Stimulated activated CD8-positive, alpha-beta memory T cell treated with anti-CD3 and anti-CD28 coated beads, Interleukin-4, amount 100 ng/mL, for 1 hour (primary cell): ENCODE measurements at places on chromosomes 11 and 22.

GRCh38 chr11:78768345-78768744, 193.7 kb upstream of the NARS2 start:
- no peak for DNase-seq

DNA sequence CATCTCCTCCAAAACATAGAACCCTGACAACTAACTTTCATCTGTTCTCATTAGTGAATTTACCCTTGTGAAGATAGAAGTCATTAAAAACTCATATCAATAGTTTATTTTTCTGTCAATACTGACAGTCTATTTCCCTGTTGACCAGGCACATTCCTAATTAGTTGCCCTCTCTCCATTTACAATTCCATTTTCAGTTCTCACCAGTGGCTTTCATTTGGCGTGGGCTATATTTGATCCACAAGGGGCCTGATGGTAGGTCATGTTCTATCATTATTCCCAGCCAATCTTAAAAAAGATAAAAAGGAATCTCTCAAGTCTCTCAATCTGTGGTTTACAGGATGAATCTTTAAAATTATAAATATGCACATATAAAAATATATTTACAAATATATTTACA, 3.9 kb upstream of the AKIP1 start:
- DNase-seq, result no peak

DNA sequence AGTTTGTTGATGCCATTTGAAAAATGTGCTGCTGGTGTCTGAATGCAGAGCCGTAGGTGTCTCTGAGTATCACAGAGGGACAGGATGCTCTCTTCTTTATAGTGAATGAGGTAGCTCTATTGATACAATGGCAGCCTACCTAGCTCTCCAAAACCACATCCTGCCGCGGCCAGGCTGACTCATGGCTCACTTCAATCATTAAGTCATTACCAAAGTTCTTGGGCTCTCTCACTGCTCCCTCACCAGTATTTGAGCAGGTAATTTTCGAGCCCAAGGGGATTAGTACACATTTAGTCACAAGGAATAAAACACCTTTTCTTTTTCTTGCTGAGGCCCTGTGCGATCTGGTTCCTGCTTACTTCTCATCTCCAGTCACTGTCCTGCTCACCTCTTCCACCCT, 509.0 kb upstream of the LARGE1 start:
- no peak for DNase-seq

- no peak for DNase-seq
Measured at GRCh38 chr22:31044262-31044861, 36.8 kb upstream of the SMTN start.

GRCh38 chr11:110897035-110897434, 184.8 kb upstream of the ARHGAP20 start:
- DNase-seq, result no peak

DNA sequence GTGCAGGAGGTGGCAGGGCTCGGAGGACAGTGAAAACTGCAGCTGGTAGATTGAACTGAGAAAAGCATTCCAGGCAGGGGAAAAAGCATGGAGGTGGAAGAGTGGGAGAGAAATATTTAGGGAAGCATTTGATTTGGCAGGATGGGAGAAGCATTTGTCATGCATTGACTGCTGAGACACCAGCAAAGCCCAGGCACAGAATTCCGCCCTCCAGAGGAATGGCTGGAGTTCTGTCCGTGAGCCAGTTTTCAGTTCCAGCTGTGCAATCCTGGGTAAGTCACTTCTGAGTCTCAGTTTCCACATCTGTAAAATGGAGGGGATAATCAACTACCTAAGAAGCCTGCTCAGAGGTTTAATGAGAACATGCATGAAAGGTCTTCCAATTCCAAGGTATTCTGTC, 4.3 kb upstream of the TSKU start:
- no peak for DNase-seq

DNA sequence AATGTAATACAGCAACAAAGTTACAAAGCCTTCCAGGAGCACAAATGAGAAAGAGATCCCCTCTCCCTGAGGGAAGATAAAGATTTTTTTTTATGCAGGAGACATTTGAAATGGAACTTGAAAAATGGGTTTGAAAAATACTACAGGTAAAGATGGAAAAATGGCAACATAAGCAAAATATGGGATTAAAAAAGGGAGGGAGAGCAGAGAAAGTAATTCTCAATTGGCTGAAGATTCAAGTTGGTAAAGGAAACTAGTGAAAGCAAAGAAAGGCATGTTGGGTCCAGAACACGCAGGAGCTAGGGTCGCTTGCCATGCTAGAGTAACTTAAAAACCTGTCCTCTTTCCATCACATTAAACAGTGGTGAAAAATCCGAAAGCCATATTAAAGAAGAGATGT, 1.5 kb downstream of the ZW10 start:
- no peak for DNase-seq

DNA sequence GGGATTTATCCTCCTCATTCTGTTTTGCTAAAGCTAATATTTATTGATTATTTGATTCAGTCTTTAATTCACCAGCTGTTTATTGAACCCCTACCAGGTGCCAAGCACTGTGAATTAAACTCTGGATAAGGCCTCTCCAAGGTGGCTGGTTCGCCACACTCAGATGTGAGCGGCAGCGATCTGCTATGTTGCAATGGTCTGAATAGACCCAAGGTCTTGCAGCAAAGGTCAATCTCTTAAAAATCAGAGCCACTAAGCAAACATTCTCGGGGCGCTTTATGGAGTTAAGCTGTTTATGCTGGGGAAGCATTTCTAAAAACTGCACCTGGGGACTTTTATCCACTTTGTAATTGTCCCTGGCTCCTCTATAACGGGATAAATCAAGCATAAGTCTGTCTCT, 10.5 kb upstream of the TSPAN18 start:
- no peak for DNase-seq

- DNase-seq, result no peak
Measured at GRCh38 chr22:44842417-44842816, 90.0 kb downstream of the ARHGAP8 start.

- no peak for DNase-seq
Measured at GRCh38 chr11:120717042-120717441, 205.5 kb downstream of the GRIK4 start.

GRCh38 chr22:31036671-31037550, 44.2 kb upstream of the SMTN start:
- no peak for DNase-seq

DNA sequence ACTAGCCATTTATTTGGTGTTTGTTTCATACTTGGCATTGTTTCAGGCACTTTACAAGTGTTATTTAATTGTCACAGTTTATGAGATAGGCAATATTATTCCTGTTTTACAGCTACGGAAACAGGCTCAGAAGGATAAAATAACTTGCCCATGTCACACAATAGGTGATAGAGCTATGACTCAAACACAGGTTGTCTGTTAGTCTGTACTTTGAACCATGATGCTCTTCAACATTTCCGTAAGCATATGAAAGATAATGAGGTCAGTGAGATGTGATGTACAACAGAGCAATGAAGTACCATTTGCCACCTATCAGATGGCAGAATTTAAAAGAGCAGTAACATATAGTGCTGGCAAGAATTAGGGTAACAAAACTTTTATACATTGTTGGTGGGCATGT, 15.3 kb downstream of the TUG1 start:
- DNase-seq, result no peak

DNA sequence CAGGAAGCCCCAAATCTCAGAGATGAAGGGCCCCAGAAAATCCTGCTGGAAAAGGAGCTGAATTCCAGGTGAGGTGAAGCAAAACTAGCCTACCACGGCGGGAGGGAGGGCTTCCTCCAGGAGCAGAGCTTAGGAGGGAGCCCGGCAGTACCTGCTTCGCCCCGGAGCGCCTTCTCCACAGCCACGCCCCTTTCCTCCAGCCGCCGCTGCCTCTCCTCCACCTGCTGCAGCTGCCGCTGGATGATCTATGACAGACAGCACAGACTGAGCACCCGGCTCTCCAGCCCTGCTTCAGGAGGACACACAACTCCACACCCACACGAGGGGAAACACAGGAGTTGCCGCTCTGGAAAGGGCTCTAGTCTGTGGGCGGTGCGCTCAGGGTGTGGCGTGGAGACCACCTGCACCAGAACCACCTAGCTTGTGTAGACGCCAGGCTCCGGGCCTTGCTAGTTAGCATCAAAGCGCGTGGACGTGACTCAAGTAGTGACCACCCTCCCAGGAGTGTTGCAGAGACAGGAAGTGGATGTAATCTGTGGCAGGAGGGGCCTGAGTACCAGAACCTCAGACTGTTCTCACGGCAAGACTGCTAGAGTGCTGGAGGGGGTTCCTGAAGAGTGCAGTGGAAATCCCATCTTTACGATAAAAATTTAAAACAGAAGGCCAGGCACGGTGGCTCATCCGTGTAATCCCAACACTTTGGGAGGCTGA, 34.6 kb upstream of the BID start:
- no peak for DNase-seq

DNA sequence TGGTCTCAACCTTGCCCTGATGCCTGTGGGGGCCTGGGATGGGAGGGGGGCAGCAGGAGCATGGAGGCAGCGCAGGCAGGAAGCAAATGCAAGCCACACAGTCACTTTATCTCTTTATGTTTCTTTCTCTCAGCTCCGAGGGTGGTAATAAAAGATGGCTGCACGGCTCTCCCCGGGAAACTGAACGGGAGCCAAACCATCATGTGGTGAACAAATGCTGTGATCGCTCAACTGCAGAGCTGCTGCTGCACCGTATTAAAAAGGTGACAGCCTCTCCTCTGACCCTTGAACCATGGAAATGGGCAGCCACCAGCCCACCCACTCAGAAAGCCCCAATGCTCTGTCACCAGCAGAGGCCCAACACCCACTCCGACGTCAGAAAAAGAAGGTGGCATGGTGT, 110.0 kb downstream of the TIMP3 start:
- DNase-seq, result no peak

DNA sequence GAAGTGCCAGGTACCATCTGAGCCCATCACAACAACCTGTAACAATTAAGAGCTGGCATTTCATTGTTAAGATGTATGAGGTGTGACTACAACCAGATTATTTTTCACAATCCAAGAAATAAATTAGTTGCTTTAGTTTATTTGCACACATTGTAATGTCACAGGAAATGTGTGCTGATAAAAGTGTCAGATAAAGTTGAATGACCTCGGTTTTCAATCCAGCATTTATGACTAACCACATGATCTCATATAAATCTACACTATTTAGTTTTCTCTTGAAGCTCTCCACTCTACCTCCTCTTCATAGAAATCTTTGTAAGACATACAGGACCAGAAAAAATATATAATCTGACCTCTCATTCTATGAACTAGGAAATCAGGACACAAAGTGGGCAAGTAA, 166.2 kb downstream of the PGR start:
- no peak for DNase-seq

- no peak for DNase-seq
Measured at GRCh38 chr22:42473484-42474193, 41.4 kb upstream of the NFAM1 start.

DNA sequence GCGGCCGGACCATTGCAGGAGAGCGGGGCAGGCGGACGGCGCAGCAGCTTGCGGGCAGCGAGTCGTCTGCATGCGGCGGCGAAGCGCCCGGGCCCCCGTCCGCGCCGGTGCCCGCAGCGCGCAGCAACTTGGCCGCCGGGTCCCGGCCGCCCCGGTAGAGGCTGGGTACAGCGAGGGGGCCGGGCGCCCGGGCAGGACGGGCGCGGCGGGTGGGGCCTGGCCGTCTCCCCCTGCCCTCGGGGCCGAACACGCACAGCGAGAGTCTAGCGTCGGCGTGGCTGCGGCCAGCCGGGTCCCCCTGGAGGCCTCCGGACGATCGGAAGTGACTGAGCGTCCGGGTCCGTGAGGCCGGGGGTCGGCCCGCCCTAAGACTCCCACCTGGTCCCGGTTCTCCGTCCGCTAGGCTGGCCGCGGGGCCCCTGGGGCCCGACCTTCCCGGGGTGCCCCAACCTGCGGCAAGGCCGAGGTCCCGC, 775 bp upstream of the TRABD start:
- DNase-seq, result no peak

DNA sequence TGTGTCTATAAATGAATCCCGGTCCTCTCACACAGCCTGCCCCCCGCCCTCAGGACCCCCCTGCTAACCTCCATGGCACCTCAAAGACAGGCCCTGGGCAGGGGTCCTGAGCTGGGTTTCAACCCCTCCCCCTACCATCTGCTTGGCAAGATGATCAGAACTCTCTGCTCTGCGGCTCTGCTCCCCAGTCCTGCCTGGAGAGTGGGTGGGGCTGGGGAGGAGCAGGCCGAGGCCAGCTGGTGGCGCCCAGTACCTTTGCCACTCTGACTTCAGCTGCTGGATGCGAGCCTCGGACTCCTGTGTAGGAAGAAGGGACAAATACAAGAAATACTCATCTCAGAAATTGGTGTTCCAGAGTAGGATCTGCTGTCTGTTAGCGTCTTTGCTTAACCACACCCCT, 15.0 kb downstream of the SUN2 start:
- no peak for DNase-seq

GRCh38 chr11:5476186-5476819, 12.2 kb upstream of the OR52D1 start:
- no peak for DNase-seq

- DNase-seq, result no peak
Measured at GRCh38 chr11:85589373-85589772, 37.8 kb downstream of the DLG2 start.

- no peak for DNase-seq
Measured at GRCh38 chr11:8328231-8328794, 64.6 kb upstream of the LMO1 start.

GRCh38 chr22:18067121-18067520, 10.7 kb upstream of the PEX26 start:
- no peak for DNase-seq

DNA sequence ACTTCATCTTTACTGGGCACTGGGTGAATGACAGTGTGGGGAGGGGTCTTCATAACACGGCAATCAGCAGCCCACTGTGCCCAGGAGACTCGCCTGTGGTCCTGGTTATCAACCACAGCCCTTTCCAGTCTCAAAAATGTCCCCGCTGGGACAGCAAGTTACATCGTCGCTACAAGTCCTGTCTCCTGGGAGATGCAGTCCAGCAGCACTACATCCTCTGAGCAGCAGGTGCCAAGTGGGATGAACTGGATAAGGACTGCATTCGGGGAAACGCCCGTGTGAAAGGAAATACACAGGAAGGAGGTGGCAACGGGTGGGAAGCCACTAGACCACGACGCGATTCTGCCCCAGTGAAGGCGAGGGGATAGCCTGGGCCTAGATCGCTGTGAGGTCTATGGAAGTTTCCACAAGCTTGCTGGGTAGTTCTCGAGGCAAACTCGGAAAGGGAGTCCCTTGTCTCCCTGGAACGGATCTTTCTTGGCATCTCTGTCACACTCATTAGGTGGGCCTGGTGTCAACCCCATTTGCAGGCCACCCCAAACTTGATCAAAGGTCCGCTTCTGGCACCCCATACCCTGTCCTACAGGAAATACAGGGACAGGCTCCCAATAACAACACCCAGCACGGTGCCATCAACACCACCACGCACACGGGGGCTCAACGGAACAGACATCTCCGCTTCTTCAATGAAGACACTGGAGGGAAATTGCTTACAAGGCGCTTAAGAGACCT, 4.4 kb downstream of the ASCL2 start:
- DNase-seq, result no peak

- DNase-seq, result no peak
Measured at GRCh38 chr11:66247801-66248200, 20.6 kb upstream of the RAB1B start.
